ENCODE measurements at places on chromosomes 4 and X.

GRCh38 chr4:110669663-110670062 is 46.8 kb upstream of the PITX2 start:
- no peak for DNase-seq

DNA sequence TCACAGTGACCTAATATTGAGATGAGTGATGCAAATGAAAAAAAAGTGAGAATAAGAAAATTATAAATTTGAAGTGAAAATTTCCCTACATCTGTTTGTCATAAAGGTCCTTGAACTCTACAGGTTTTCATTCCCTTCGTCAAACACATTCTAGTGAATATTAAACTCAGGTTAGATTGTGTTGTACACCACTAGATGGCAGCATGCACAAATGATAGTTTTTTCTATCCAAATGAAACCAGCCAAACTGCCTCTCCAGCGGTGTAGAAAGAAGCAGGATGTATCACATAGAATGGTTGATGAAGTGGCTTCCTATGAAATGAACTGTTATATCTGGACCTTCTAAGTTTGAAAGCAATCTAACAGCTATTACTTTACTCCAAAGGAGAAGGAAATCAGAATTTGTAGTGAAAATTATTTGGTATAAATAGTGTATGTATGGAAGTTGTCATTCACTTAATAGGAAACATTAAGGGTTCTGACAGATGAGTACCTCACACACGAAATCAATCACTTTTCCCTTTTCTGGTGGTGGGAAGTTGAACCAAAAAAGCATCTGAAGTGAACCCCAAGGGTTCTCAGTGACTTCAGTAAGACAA is 382.7 kb downstream of the UNC5C start:
- DNase-seq: no peak

DNA sequence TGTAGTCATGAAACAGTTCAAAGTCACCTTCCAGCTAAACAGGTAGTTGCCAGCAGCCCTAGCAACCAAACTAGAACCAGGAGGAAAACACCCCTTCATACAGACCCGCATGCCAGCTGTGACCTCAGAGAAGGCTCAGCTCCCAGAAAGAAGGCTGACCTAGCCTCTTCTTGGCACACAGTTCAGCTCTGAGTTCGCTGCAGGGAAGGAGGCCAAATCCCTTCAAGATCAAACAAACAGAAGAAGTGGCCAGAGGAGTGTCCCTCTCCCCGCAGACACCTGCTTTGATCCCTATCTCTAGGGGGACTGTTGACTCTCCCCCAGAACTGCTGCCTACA is 56.0 kb downstream of the HADH start:
- DNase-seq: no peak

DNA sequence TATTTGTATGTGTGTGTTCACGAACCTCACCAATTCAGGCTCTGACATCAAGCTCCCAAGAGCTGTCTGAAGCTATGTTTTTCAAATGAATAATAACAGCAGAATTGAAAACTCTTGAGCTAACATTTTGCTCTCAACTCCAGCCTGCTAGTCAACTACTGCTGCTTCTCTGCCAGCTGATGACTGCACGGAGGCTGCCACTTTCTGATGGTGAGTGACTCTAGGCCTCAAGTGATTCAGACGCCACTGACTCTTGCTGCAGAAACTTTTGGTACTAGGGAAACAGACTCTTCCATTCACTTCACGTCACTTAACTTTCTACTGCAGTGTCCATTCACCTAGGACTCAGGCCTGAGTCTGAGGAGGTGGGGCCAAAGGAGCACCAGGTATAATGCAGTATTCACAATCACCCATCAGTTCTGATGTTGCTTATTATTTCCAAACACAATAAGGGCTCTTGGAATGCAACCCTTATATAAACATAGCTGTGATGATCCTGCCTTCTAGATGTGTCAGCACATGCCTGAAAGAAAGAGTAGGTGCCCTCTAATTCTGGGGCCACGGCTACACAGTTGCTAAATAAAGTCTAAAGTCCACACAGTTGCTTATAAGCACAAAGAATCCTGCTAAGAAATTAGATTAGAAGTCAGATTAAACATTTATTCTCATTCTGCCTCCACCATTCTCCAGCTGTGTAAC is 16.0 kb downstream of the PRDM8 start:
- no peak for DNase-seq

DNA sequence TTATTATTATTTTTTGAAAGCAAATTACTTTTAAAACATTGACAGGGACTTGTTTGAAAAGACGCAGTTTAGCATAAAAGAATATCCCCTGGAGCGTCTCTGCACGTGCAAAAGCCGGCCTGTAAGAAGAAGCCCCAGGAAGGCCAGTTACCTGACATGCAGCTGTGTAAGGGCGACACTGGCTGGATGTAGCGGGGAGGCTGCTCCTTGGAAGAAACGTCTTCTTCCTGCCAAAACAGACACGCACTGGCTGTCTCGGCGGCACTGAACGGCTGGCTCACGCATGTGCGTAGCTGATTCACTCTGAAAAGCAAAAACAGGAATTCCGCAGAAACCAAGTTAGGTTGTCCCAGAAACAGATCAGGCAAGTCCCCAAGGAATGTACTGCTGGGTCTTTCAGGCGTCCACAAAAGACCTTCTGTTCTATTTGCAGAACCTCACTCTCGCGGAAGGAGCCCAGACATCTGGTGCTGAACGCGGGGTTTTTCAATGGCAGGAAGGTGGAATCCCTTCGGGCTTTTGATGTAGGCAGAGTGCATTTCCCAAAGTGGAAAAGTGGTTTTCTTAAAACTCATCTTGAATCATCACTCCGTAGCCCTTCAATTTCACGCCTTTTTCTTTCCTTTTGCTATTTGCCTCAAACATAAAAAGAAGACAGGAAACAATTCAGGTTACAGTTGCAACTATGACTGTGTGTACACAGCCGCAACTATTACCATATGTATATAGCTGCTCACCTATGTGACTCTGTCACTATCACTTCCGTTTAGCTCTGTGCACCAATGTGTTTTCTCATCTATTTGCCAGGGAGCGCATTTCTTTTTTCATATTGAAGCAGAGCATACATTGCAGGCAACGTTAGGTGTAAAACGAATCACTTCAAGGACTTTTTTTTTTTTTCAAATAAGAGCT is 38.1 kb upstream of the ARSH start:
- DNase-seq: no peak

GRCh38 chrX:39809331-39809730 is 288.4 kb downstream of the BCOR start:
- DNase-seq: no peak

DNA sequence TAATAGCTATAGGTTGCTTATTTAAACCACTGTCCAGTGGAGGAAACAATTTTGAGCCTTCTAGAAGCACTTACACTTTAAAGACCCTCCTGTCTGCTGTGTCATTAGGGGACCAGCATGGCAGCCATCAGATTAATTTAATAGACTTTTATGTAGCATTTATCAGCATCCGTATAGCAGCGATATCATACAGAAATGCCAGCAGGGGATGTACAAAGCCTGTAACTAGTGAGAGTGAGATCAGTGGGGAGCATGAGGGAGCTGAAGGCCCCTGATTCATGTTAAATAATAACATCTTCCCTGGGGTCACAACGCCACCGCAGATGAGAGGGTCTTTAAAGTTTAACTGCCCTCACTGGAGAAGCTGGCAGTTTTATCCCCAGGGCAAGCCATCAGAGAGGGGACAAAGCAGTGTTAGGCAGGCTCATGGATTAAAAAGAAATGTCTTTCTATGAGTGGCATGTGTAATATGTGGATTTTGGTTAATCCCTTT is 144.7 kb downstream of the PDGFRA start:
- no peak for DNase-seq

All from activated CD8-positive, alpha-beta memory T cell treated with anti-CD3 and anti-CD28 coated beads, Interleukin-2, amount 10 ng/mL, durations not matched to agents 7 days and 5 days (primary cell).